ENCODE measurements at places on chromosomes 13 and 19. TPM values are rescaled to one million over a fixed set of nuclear protein-coding genes. Genes with fewer than 3 reads are reported as not detected.

Gene ZNF85
- total RNA-seq: 1.2 TPM

DNA sequence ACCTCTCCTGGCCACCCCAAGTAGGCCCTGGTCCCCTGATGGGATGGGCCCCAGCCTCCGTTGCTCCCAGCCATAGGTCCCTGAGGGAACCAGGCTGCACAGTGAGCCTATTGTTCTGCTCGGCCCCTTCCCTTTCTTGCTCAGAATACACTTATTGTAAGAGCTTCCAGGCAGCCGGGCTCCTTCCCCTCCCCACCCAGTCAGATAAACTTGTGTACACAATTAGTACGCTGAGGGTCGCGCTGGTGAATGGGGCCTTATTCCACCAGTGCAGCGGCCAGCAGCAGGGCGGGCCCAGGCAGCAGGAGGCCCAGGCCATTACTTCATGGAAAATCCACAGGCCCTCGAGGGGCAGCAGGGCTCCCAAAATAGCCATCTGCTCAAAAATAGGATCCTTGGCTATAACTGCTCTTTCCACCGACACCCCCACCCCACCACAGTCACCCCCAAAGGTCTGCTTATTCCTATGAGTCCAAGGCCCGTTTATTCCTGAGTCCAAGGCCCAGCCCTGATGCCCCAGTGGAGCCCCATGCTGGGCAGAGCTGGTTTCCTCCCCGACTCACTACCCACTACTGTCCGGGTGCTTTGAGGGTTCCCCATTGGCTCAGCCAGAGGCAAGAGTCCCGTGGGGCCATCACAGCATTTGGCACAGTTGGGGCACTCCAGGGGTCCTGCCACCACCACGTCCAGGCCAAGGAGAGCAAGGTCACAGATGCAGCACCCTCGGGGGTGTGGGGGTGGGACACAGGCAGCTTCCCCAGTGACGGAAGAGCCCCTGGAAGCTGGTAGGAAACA, 22.1 kb downstream of the CAPN12 start:
- DNase-seq: no peak
- H3K27me3 ChIP-seq: no peaks in the 10 kb centered on the region
- H3K4me1 ChIP-seq: peaks cover 27% of the 10 kb centered on the region
- no peak overlapping the region for H3K4me3 ChIP-seq
- H3K27ac ChIP-seq: peak overlapping the region; percentile 73
- H3K36me3 ChIP-seq: peaks cover 4% of the 10 kb centered on the region

- no peaks in the 10 kb centered on the region for H3K4me1 ChIP-seq
- no peaks in the 10 kb centered on the region for H3K27me3 ChIP-seq
- peak; percentile 52 for DNase-seq
- no peaks in the 10 kb centered on the region for H3K36me3 ChIP-seq
- no peak overlapping the region for H3K27ac ChIP-seq
These were observed 113.2 kb upstream of the SOX21 start for GRCh38 chr13:94825507-94825906.

DNA sequence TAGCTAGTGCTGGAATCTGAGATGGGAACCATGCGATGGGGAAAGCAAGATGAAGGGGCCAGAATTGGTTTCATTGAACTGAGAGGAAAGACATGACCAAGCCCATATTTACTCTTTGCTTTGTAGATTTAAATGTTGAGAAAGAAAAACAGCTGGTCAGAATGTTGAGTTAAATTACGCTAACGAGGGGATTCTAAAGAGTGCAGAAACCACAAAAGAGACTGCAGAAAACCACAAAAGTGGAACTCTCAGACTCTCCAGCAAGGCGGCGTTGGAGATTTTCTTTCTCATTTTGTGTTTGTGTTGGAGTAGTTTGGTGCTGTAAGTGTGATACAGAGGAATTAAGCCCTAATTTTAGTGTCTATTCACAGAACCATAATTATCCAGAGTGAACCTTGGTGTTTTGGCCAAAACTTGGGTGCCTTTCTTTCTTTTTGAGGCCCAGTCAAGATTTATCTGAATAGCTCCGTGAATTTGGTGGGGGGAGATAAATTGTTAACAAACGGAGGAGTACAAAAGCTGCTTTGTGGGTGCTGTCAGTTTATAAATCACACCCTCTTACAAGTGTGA, 26.3 kb downstream of the SAE1 start:
- H3K27ac ChIP-seq: peak overlapping the region; percentile 72
- no peak for DNase-seq
- H3K4me1 ChIP-seq: peaks cover 20% of the 10 kb centered on the region
- peaks cover 52% of the 10 kb centered on the region for H3K36me3 ChIP-seq
- peak overlapping the region; percentile 11 for H3K4me3 ChIP-seq

GRCh38 chr13:89571676-89572075, 1775.8 kb upstream of the MIR17HG start:
- no peak overlapping the region for H3K27ac ChIP-seq
- DNase-seq: no peak
- H3K27me3 ChIP-seq: no peaks in the 10 kb centered on the region
- no peaks in the 10 kb centered on the region for H3K36me3 ChIP-seq

Gene CRYL1
- total RNA-seq: 12.9 TPM

DNA sequence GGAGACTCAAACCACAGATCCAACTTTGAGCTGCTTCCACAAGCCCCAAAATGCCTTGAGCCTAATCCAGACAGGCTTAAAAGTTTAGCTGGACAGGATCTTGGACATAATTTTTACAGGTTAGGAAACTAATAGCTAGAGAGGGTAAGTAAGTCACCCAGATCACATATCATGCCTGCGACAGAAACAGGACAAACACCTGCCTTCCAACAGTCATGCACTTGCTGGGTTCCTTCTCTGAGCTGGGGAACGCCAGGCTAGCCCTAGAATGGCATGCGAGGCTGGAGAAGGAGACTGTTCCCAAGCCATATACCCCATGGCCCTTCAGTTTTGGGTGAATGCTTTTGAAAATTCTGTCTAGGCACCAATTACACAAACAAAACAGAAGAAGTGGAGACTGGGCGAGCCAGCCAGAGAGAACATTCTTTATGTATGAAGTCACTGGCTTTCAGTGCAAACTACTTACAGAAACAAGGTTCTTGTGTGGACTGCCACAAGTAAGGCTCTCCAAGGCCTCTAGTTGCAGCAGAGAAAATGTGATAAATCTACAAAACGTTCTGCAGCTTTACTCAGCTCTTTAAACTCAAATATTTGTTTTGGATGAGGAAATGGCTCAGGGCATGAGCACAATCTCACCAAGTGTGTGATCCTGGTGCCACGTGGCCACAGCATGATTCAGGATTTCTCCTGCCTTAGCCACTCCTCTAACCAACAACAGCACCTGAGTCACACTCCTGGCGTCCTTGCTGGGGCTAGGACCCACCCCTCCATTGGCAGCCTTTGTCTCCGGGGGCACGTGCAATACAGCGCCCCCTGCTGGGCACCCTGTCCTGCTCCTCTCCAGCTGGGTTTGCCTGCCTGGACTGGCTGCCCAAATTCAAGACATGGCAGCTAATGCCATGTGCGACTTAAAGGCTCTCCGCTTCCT, 73.4 kb upstream of the UBL3 start:
- H3K4me1 ChIP-seq: peaks cover 18% of the 10 kb centered on the region
- no peaks in the 10 kb centered on the region for H3K27me3 ChIP-seq
- peak overlapping the region; percentile 77 for H3K27ac ChIP-seq
- H3K4me3 ChIP-seq: no peak overlapping the region
- peak; percentile 79 for DNase-seq

- DNase-seq: no peak
- no peaks in the 10 kb centered on the region for H3K4me1 ChIP-seq
- H3K36me3 ChIP-seq: no peaks in the 10 kb centered on the region
- no peak overlapping the region for H3K4me3 ChIP-seq
These were observed 41.2 kb upstream of the TNFSF11 start for GRCh38 chr13:42532561-42533335.

DNA sequence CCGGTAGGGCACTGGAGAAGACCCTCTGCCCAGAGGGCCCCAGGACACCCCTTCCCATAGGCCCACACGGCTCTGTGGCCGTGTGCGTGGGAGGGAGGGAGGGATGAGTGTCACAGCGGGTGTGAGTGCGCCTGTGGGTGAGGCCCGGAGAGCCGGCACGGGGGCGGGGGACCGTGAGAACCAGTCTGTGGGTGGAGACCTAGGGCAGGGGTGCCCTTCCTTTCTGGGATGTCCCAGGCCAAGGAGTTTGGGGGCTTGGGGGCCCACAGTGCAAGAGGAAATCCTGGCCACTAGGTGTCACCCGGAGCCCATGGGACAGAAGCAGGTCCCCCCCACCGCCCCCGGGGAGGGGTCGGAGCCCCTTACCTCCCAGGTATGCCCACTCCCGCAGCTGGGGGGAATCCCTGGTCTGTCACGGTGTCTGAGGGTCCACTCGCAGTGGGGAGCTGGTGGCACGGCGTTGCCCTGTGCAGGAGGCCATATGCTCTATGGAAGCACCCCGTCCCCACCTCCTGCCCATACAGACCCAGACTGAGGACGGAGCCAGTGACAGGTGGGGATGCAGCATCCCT, 16.0 kb upstream of the SLC7A10 start:
- DNase-seq: no peak
- no peak overlapping the region for H3K27ac ChIP-seq
- H3K27me3 ChIP-seq: no peaks in the 10 kb centered on the region
- no peaks in the 10 kb centered on the region for H3K36me3 ChIP-seq
- H3K4me3 ChIP-seq: no peak overlapping the region

DNA sequence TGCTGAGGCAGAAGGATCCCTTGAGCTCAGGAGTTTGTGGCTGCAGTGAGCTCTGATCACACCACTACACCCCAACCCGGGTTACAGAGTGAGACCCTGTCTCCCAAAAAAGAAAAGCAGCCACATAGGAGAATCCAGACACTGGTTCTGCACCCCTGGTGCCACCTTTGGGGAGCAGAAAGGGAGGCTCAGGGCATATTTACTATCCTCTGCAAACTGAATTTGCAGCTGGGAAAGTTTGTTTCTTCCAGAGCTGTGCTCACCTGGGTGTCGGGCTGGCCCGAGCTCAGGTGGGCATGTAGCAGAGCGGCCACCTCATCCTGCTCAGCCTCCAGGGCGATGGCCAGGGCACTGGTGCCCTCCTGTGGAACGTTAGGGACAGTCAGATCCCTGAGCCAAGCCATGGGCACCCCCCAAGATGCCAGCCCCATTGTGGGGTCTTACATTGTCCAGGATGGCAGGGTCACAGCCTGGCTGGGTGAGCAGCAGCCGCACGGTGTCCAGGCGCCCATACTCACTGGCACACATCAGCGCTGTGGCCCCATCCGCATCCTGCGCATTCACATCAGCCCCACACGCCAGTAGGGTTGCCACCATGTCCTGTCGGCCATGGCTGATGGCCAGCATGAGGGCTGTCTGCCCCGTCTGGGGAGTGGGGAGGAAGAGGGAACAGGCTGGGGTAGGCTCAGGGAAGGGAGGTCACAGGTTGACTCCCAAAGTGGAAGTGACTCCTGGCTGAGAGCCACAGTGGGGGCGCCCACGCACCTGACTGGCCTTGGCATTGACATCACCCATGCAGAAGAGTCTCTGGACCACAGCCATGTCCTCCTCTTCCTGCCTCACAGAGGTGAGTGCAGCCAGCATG, 3.1 kb downstream of the RPS28 start:
- peaks cover 33% of the 10 kb centered on the region for H3K4me1 ChIP-seq
- H3K27ac ChIP-seq: peak overlapping the region; percentile 0
- DNase-seq: no peak
- H3K4me3 ChIP-seq: no peak overlapping the region
- no peaks in the 10 kb centered on the region for H3K36me3 ChIP-seq

DNA sequence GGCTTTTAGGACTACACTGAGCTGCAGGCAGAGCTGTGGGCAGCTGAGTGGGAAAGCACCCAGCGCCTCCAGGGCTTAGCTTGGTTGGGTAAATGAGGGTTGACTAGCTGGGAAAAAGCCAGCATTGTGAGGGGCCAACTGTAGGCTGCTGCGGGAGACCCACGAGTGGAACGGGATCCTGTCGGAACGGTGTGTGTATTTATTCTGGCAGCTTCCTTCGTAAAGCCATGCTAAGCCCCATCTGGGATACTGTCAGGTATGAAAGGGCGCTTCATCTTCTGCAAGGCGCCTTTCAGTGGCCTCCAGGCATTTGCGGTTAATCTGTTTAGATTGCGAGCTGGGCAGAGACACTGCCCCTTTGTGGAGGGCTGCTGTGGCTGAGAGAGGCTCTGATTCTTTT, 39.5 kb upstream of the CNMD start:
- no peak overlapping the region for H3K4me3 ChIP-seq
- no peak for DNase-seq
- H3K36me3 ChIP-seq: no peaks in the 10 kb centered on the region
- no peak overlapping the region for H3K27ac ChIP-seq
- H3K4me1 ChIP-seq: no peaks in the 10 kb centered on the region

Gene S1PR2
- total RNA-seq: 1.9 TPM

DNA sequence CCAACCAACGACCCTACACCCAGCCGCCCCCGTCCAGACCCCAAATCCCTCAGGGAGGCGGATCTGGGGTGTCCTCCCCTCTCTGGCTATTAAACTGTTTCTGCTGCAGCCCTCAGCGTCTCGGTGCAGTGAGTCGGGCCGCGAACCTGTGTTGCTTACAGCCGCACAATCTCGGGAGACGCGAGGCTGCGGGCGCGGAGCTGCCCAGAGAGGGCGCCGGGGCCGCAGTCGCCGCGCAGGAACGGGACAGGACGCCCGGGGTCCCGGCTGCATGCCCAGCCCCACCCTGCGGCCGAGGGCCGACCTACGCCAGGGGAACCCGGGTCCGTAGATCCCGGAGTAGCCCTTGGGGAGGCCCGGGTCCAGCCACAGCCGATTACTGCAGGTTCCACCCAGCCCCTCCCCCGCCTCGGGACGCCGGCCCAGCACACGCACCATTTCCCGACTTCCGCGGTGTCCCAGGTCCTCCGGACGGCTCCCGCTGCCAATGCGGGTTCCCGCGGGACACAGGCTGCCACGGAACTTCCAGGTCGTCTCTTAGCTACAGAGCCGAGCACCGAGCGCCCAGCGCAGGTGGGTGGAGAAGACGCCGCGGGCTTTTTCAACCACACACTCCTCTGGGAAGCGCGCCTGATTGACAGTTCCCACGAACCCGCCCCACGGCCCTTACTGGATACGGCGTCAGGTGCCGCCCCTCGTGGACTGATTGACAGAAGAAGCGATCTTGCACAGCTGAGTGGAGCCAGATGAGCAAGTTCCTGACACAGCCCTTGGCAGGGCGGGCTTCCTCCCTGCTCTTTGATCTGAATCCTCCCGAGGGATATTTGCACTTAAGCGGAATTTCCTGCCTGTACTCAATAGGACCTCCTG, at the start of gene ZNF799:
Gene ZNF799, minus strand, starts transcription at position 639 of the 870 bp plus-strand sequence. Its CDS starts 201 bp downstream, at position 438.
- peak within 1 kb of the TSS; percentile 84 for H3K27ac ChIP-seq
- no peaks in the 10 kb centered on the region for H3K36me3 ChIP-seq
- DNase-seq: peak; percentile 98
- H3K4me1 ChIP-seq: no peaks in the 10 kb centered on the region

DNA sequence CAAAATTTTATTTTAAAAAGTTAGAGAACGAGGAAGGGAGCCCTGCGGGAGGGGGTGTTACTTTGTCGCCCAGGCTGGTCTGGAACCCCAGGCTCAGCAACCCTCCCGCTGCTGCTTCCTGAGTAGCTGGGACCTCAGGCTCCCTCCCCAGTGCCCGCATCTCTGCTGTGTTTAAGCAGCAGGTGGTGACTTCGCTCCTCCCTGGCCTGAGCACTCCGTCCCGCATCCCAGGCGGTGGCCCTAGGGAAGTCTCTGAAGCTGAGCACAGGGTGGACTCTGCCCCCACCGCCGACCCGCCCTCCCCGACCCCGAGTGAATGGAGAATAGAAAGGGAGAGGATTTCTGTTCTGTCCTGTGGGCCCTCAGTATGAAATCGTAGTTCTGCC, 30.5 kb downstream of the ZNF701 start:
- H3K27me3 ChIP-seq: no peaks in the 10 kb centered on the region
- H3K36me3 ChIP-seq: peaks cover 5% of the 10 kb centered on the region
- H3K27ac ChIP-seq: peak overlapping the region; percentile 38

- DNase-seq: no peak
- H3K4me1 ChIP-seq: peaks cover 14% of the 10 kb centered on the region
- H3K36me3 ChIP-seq: no peaks in the 10 kb centered on the region
- H3K27ac ChIP-seq: no peak overlapping the region
These were observed 378.9 kb downstream of the DLEU7 start for GRCh38 chr13:50464349-50465251.

Data from psoas muscle (tissue), 8 donors.